ENCODE measurements at places on chromosomes 3 and 15.

- DNase-seq = no peak
Measured at GRCh38 chr3:195268576-195269309, 2.2 kb downstream of the XXYLT1 start.

GRCh38 chr15:56965231-56966013 lies 47.0 kb downstream of the TCF12 start:
- no peak for DNase-seq

GRCh38 chr3:111730143-111730542 lies 128.9 kb upstream of the PHLDB2 start:
- no peak for DNase-seq

- DNase-seq = no peak
Measured at GRCh38 chr15:64466408-64467141, 6.2 kb downstream of the ZNF609 start.

- DNase-seq = no peak
Measured at GRCh38 chr3:70990723-70991122, 592.8 kb downstream of the FOXP1 start.

DNA sequence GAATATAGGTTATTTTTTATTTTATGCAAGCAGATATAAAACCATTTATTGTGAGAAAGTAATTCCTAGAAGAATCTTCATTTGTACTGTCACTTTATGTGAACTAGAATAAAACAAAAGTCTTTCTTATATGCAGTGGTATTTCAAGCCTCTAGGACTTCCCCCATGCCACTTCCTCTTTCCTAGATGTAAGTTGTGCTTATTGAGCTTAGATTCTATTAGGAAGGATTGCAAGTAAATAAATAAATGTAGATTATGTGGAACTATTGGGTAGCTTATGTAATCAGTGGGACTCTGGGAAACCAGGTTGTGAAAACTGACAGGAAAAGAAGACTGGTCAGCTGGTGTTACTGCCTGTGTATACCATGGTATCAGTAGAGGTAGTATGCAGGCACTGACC lies 169.7 kb downstream of the RSRC1 start:
- DNase-seq = no peak

DNA sequence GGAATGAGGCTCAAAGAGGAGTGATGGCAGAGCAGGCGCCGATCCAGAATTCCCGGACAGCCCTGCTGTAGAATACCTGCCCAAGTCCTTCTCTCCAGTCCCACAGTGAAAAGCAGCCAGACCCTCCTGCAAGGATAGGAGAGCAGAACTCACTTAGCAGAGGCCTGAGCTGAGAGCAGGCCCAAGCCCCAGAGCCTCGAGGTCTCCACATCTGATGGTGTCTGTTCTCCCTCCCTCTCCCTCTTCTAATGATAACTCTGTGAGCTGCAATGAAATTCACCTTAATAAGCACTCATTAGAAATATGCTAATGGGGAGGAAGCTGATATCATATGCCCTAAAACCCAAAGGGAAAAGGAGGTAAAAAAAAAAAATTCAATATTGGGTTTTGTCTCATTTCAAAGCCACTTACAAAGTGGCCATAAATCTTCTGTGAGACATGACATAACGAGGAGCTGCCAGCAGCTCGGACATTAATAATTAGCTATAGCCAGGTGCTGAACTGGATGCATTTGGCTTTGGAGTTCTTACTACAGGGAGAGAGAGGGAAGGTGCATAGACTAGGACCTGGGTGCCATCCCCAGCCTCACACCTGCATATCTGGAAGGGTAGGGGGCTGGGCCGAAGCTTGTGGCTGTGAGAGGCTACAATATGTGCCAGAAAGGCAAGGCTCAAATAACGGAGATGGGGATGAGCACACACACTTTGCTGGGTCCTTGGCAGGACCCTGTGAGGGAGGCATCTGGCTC lies 108.4 kb downstream of the MEGF11 start:
- no peak for DNase-seq

- no peak for DNase-seq
Measured at GRCh38 chr3:60316121-60316797, 935.0 kb downstream of the FHIT start.

GRCh38 chr3:135911110-135911509 lies 54.4 kb upstream of the PPP2R3A start:
- DNase-seq = no peak

GRCh38 chr3:196108075-196108743 lies 26.3 kb upstream of the TFRC start:
- no peak for DNase-seq

- DNase-seq = no peak
Measured at GRCh38 chr15:44545913-44546802, 9.2 kb downstream of the EIF3J start.

- DNase-seq = no peak
Measured at GRCh38 chr3:195042743-195043606, 228.0 kb downstream of the XXYLT1 start.

- no peak for DNase-seq
Measured at GRCh38 chr3:2158828-2159227, 60.2 kb downstream of the CNTN4 start.

GRCh38 chr3:44892689-44893088 lies 18.3 kb downstream of the TGM4 start:
- DNase-seq = no peak

- no peak for DNase-seq
Measured at GRCh38 chr3:82627733-82628132, 866.3 kb upstream of the GBE1 start.

- peak; percentile 65 for DNase-seq
Measured at GRCh38 chr15:28890711-28891495, 5.1 kb downstream of the APBA2 start.

- peak; percentile 1 for DNase-seq
Measured at GRCh38 chr15:38307861-38308641, 55.4 kb downstream of the SPRED1 start.

DNA sequence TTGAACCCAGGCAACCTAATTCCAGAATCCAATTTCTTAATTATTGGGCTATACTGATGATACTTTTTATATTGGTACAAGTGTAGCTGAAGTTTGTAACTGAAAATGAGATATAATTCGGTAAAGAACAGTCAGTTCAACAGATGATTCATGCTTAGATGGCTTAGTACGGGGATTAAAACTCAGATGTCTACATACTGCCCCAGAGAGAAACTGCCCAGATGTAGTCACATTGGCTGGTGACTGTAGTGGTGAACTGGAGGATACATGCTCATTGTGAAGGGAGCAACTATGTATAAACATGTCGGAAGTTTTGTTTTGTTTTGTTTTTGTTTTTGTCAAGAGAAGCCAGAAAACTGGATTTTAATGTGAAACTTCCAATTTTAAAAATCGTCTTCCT lies 179.6 kb downstream of the ADAMTSL3 start:
- no peak for DNase-seq

GRCh38 chr3:192826214-192827006 lies 91.2 kb downstream of the MB21D2 start:
- DNase-seq = no peak

- DNase-seq = no peak
Measured at GRCh38 chr3:159113221-159113875, 311.5 kb downstream of the MFSD1 start.

- no peak for DNase-seq
Measured at GRCh38 chr15:97410897-97411575, 549.5 kb upstream of the ARRDC4 start.

DNA sequence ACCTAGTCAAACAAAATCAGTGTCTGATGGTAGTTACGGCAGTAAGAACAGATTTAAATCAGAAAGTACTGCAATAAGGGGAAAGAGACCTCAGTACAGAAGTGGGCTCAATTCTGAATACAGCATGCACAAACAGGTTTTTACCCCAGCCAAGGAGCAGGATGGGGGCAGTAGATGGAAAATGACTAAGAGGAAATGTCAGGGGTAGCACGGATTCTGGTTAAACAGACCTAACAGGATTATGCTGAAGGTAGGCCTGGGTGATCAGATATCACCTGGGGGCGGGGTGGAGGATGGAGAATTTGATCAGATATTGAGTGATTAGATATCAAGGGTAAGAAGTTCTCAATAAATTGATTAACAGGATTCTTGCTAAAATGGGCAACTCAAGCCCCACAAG lies 19.0 kb downstream of the MESD start:
- no peak for DNase-seq

DNA sequence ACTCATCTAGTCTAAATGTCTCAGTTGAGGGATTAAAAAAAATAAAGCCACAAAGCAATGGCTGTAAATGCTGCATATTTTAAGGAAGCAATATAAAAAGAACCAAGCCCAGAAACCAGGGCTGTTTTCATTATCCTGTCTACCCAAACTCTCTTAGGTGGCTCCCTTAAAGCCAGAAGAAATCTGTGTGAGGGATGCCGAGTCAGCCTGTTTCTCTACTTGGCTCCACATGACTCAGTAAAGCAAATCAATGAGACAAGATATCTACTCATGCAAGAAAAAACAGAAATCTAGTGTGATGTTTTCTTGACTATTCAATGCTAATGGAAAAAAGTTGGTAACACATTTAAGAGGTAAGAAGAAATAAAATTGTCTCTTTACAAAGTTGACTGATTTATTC lies 296.2 kb downstream of the ZBTB20 start:
- DNase-seq = no peak

GRCh38 chr15:85667491-85668424 lies 127.0 kb downstream of the KLHL25 start:
- DNase-seq = peak; percentile 87

- DNase-seq = no peak
Measured at GRCh38 chr3:94356581-94356980, 293.7 kb downstream of the NSUN3 start.

GRCh38 chr15:92781925-92782453 lies 118.1 kb upstream of the CHD2 start:
- no peak for DNase-seq

- DNase-seq = no peak
Measured at GRCh38 chr3:175704366-175705055, 845.4 kb downstream of the NAALADL2 start.

- DNase-seq = no peak
Measured at GRCh38 chr3:47394140-47394870, 13.5 kb downstream of the PTPN23 start.

DNA sequence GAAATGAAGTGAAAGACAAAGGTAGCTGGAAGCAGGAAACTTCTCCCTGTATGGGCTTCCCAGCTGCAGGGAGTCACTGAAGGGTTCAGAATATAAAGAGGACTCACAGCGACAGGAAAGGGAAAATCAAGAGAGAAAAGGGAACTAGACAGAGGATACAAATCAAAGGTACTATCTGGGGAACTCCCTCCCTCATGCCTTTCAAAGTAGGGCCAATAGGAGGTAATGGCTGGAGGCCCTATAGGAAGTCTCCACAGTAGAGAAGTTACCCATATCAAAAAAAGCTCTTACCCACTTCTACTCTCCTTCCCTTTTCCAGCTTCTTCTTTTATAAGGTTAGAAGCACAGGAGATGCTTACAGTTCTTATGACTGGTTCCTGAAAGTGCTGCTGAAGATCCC lies 43.5 kb downstream of the FMN1 start:
- no peak for DNase-seq

DNA sequence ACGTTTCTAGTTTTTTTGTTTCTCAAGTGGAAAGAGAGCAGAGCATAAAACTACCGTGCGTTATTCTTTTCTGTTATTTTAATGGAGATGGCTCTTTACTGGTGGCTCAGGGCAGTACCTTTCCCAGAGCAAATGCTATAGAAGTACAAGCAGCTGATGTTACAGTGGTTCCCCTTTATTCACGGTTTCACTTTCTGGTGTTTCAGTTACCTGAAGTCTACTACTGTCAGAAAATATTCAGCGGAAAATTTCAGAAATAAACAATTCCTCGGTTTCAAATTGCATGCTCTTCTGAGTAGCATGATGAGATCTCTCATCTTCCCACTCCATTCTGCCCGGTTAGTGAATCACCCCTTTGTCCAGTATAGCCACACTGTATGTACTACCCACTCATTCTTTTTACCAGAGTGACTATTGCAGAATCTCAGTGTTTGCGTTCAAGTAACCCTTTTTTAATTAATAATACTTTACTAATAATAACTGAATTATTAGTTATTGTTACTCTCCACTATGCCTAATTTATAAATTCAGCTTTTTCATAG lies 597.5 kb upstream of the ROBO2 start:
- DNase-seq = no peak

DNA sequence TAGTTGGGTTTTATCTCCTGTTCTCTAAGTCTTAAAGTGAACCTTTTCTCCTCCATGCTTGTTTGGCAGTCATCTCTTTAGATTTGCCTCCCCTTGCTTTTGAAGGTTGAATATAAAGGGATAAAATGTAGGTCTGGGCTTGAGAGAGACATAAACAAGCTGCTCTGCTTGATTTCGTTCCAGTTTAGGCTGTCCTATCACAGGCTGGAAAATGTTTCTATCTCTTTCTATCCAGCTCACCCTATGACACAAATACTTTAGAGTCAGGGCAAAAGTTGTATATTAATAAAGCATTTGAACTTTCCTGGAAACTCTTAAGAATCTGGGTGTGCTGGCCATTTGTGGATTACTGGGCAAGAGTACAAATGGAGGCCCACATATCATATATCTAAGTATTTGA lies 29.5 kb upstream of the ZBBX start:
- DNase-seq = no peak

DNA sequence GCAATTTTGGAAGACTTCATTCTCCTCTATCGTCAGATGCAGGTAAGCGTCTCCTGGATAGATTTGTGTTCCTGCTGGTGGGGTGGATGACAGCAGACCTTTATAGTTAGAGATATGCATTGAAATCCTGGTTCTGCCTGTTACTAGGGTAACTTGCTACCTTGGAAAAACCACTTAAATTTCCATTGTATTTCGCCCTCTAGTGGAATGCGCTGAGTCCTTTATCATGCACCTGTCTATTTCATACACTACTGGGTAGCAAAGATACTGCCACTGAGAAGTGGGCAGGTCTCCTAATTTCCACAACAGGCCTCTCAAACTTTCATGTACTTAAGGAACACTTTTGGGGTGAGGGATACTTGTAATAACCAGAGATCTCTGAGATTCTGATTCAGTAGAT lies 209.5 kb upstream of the SUCLG2 start:
- DNase-seq = no peak

DNA sequence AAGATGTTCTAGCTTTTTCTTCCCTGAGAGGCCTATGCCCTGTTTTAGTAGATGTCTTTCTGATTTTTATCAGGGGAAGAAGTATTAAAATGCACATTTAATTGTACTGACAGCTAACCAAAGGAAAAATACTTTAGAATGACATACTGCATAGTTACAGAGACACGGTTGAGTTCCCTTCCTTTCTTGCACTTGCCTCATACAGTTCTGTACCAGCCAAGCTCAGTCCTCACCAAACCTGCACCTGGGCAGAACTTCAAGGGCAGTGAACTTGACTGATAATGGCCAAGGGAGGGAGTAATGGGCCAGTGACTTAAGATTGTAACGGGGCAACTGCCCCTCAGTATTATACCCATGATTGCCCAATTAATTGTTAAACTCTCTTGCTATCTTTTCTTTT lies 34.1 kb upstream of the RASGRP1 start:
- no peak for DNase-seq

GRCh38 chr15:32694222-32694983 lies 23.4 kb upstream of the GREM1 start:
- no peak for DNase-seq

DNA sequence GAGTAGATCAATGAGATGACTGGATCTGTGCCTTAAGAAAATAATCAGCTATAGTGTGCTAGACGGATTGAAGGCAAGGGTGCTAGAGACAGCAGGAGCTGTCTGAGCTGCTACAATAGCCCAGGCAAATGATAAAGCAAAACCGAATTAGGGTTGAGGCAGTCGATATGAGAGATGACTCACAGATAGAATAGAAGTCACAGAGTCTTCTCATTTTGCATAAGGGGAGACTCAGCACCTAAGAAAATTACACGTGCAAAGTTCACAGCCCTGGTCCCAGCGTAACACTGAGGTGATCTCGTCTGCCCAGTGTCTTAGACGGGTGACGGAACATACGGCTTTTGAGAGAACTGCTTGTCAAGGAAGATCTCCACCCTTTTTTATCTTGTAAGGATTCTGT lies 11.6 kb downstream of the LPP start:
- no peak for DNase-seq

- DNase-seq = no peak
Measured at GRCh38 chr15:62106096-62106495, 39.3 kb downstream of the C2CD4A start.

Data from central memory CD4-positive, alpha-beta T cell (primary cell).